NCI-H2107 (cell line): ENCODE measurements at places on chromosomes 16 and 17.

- no peak for DNase-seq
These were observed 35.7 kb upstream of the GNA13 start for GRCh38 chr17:65092262-65092661.

DNA sequence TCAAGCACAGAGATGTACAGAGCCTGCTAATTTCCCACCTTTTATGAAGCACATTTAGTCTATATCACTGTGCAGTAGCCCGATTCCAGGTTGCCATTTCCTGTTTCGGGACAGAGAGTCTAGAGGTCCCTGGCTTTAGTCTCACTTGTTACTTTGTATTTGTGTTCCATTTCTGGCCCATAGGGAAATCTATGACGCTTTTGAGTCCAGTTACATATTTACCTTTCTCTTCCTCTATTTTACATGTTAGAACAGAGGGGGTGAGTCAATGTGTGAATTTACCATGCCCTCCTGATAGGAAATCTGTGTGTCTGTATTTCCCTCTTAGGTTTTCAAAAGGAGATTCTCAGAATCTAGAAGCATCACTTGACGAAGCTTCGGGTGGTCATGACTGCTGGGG is 227.1 kb upstream of the ZFHX3 start:
- no peak for DNase-seq

DNA sequence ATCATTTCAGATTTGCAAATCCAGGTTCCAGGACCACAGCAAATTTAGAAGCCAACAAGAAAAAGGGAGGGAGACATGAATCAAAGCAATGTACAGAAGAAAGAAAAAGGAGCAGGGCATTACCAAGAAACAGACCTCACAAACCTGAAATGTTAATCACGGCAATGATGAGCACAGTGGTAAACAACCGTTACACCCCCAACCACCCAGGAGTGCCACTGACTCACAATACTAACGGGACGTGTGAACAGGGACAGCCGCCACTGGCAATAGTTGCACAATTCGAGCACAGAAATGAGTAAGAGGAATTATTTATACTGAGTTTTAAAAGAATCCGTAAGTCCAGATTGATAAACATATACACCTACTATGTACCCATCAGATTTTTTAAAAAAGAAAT is 13.8 kb downstream of the USP22 start:
- no peak for DNase-seq

- no peak for DNase-seq
These were observed 48.4 kb downstream of the MPRIP start for GRCh38 chr17:17090642-17091103.

- no peak for DNase-seq
These were observed 17.4 kb upstream of the GPRC5C start for GRCh38 chr17:74414510-74414909.

GRCh38 chr17:73773702-73774101 is 129.5 kb upstream of the SDK2 start:
- no peak for DNase-seq

DNA sequence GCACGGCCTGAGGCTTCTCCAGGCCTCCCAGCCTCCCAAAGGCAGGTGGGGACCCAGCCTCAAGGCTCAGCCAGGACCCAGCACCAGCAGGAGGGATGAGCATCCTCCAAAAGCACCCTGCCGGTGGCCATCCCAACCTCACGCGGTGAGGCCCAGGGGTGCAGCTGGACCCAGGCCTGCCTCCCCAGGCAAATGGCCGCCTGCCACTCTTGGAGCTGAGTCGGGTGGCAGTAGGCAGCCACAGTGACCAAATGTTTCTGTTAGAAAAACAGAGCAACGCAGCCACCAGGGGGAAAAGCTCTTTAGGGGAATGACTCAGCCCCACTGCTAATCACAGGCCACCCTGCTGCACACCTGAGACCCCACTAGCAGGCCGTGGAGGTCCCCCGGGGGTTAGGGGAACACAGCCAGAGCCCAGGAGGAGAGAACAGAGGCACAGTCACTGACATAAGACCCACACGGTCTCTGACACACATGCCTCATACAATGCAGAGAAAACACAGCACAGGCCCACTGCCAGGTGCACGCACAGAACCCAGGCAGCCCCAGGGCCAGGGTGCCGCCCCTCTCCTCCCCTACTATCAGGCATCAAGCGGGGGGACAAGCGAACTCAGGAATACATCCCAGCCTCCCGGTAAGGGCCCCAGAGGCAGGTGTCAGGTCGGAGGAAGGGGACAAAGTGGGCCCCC is 12.4 kb downstream of the BCAR1 start:
- DNase-seq = no peak

- DNase-seq = no peak
These were observed 118.7 kb upstream of the CDH5 start for GRCh38 chr16:66247516-66248481.

DNA sequence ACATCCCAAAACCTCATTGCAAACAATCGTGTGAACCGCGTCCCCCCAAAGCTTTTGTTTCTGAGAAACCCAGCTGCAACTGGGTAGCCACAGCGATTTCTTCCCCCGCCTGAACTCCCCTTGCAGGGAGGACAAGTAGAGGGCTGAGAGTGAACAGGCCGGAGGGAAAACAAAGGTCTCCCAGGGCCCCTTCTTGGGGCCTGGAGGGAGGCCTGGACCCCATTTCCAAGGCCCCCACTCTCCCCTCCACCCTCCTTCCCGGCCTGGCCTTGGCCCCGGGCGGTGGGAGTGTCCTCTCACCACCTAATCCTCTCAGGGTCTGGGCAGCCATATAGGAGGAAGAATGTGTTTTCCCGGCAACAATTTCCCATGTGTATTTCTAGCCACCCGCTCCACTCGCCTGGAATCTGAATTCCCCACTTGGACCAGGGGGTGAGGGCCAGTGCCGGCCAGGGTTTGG is 2.6 kb downstream of the GLIS2 start:
- no peak for DNase-seq

GRCh38 chr17:66312912-66313311 is 10.5 kb downstream of the PRKCA start:
- DNase-seq = no peak

DNA sequence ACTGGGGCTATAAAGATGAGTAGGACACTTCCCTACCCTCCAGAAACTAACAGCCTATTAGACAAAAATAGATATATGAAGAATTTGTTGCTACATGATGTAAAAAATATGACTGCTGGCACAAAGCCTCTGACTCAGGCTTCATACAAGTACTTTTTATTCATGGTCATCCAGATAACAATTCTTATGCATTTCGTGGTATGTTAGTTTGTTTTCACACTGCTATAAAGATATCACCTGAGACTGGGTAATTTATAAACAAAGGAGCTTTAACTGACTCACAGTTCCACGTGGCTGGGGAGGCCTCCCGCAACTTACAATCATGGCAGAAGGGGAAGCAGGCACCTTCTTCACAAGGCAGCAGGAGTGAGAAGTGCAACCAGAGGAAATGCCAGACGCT is 112.5 kb upstream of the HLF start:
- no peak for DNase-seq

DNA sequence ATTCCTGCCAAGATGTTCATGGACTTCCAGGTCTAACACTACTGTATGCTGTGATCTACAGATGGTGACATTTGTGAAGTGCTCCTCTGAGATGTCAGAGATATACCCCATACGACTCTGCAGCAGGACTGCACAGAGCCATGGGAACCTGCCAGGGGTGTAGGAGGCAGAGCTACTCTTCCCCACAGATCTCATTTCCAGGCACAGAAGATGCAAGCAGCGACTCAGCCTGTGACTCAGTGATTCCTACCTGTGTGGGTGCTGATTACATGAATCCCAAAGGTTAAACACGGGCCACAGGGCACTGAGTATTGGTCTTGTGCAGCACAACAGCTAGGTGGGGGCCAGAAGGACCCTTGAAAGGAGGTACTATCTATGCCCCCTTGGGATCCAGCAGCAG is 137.0 kb upstream of the SOX9 start:
- no peak for DNase-seq

DNA sequence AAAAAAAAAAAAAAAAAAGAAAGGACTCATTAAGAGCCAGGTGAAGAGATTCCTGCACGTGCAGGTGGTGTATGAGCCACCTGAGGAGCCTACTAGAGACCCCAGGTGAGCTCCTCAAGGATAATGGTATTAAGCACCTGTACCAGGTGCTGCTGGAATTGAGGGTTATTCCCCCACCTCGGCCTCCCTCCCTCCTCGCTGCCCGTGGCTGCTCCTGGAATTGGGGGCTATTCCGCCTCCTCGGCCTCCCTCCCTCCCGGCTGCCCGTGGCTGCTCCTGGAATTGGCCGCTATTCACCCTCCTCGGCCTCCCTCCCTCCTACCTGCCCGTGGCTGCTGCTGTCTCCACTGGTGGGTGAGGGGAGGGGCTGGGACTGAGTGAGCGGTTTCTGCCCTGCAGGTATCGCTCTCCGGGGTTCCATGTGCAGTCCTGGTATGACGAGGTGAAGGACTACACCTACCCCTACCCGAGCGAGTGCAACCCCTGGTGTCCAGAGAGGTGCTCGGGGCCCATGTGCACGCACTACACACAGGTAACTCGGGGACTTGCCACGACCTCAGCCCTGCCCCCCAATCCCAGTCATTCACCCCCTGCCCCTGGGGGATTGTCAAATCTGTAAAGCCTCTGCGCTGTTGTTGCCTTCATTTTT is 29.3 kb downstream of the CRISPLD2 start:
- DNase-seq = no peak
